ENCODE measurements at places on chromosomes 3 and 15. TPM values are rescaled to one million over a fixed set of nuclear protein-coding genes. Genes with fewer than 3 reads are reported as not detected.

Gene GUCA1C
- not detected for total RNA-seq

Gene CSPG4
- 0.20 TPM for total RNA-seq

Gene RETNLB
- total RNA-seq, result not detected

Gene RTP1
- total RNA-seq, result not detected

Gene TP63
- total RNA-seq, result not detected

Gene CASR
- total RNA-seq, result not detected

Gene HIGD1A
- 98.8 TPM for total RNA-seq

Gene DPPA2
- 0.51 TPM for total RNA-seq

Gene MCTP2
- total RNA-seq, result 13.0 TPM

Gene OIP5
- total RNA-seq, result 81.2 TPM

Gene TM4SF18
- total RNA-seq, result 5.9 TPM

Gene TM6SF1
- total RNA-seq, result not detected

Gene SLC30A4
- 1.0 TPM for total RNA-seq

Gene CFAP100
- not detected for total RNA-seq

Gene XRN1
- total RNA-seq, result 3.4 TPM

Gene FOXL2
- not detected for total RNA-seq

Gene GRIP2
- total RNA-seq, result 0.68 TPM

Gene CDHR4
- not detected for total RNA-seq

Gene CEMIP
- total RNA-seq, result not detected

Gene CIB2
- total RNA-seq, result 2.6 TPM

Gene GOLGA6B
- total RNA-seq, result not detected

Gene WDR72
- 6.1 TPM for total RNA-seq

Gene BHLHE40
- total RNA-seq, result 49.9 TPM

Gene TM4SF4
- total RNA-seq, result 10.9 TPM

Gene TMC3
- total RNA-seq, result not detected

Gene CDC25A
- 12.0 TPM for total RNA-seq

Gene C15orf62
- 0.64 TPM for total RNA-seq

Gene RAD51
- total RNA-seq, result 22.3 TPM

Gene IGSF10
- not detected for total RNA-seq

Gene ANKRD34C
- total RNA-seq, result not detected

Gene SMAD6
- total RNA-seq, result 64.5 TPM

Gene CPB1
- total RNA-seq, result not detected

Gene REC114
- not detected for total RNA-seq

Gene ALG1L2
- total RNA-seq, result not detected

Gene SMCO1
- total RNA-seq, result not detected

Gene ATXN7
- total RNA-seq, result 2.3 TPM
